ENCODE measurements at places on chromosomes 3 and 15. TPM values are rescaled to one million over a fixed set of nuclear protein-coding genes. Genes with fewer than 3 reads are reported as not detected.

The CA12 gene
- 24.0 TPM for total RNA-seq

The KIF7 gene
- 10.7 TPM for total RNA-seq

The APOD gene
- total RNA-seq: 0.08 TPM

The PYGO1 gene
- total RNA-seq: 5.0 TPM

The SLC51A gene
- total RNA-seq: not detected

The GHSR gene
- total RNA-seq: not detected

The TYRO3 gene
- 9.7 TPM for total RNA-seq

The LMAN1L gene
- total RNA-seq: not detected

The CHRD gene
- total RNA-seq: 0.08 TPM

The KNG1 gene
- total RNA-seq: not detected

The SPG11 gene
- 81.3 TPM for total RNA-seq

The GREM1 gene
- 527 TPM for total RNA-seq

The TM4SF4 gene
- 1.2 TPM for total RNA-seq

The GPR149 gene
- total RNA-seq: not detected

The ACAD11 gene
- 41.2 TPM for total RNA-seq

The CFAP44 gene
- 3.2 TPM for total RNA-seq

The AHSG gene
- total RNA-seq: not detected

The SKOR1 gene
- under 0.01 TPM for total RNA-seq

The GLT8D1 gene
- 105 TPM for total RNA-seq

The DNAJA4 gene
- 3.2 TPM for total RNA-seq

The SLC24A5 gene
- not detected for total RNA-seq

The ZNF860 gene
- 0.38 TPM for total RNA-seq

The FANCD2OS gene
- not detected for total RNA-seq

The GP9 gene
- total RNA-seq: not detected

The HLTF gene
- 28.0 TPM for total RNA-seq

The CELF6 gene
- 0.35 TPM for total RNA-seq

The ALPK3 gene
- total RNA-seq: 0.12 TPM

The C3orf20 gene
- under 0.01 TPM for total RNA-seq

The CPB1 gene
- total RNA-seq: not detected

The MYL3 gene
- 0.08 TPM for total RNA-seq

The NPAP1 gene
- total RNA-seq: not detected

The RTF1 gene
- 13.9 TPM for total RNA-seq

The IQCH gene
- total RNA-seq: 1.3 TPM

The CEP152 gene
- 5.4 TPM for total RNA-seq

The CHRNA7 gene
- total RNA-seq: 0.23 TPM

The AMT gene
- total RNA-seq: 0.60 TPM

The LXN gene
- 16.0 TPM for total RNA-seq

The GRIP2 gene
- total RNA-seq: 0.08 TPM

Data from smooth muscle cell of the coronary artery (primary cell).